ENCODE measurements at places on chromosomes 5 and 9. TPM values are rescaled to one million over a fixed set of nuclear protein-coding genes. Genes with fewer than 3 reads are reported as not detected.

The CSF1R gene
- 0.05 TPM for total RNA-seq

The SNCB gene
- total RNA-seq = 0.91 TPM

The OSMR gene
- total RNA-seq = 85.6 TPM

The HMCN2 gene
- total RNA-seq = 0.09 TPM

The ADAM19 gene
- total RNA-seq = 14.4 TPM

The RC3H2 gene
- 23.8 TPM for total RNA-seq

The TMEM232 gene
- total RNA-seq = 0.24 TPM

All from A549 treated with DMSO at 1 μM for 4 hours (cell line).